Stimulated activated CD8-positive, alpha-beta memory T cell treated with anti-CD3 and anti-CD28 coated beads, Interleukin-7, amount 100 ng/mL, for 4 hours (primary cell): ENCODE measurements at places on chromosomes 5 and 9.

GRCh38 chr5:173327084-173327947, 898 bp downstream of the STC2 start:
- DNase-seq: no peak

GRCh38 chr5:6273090-6273735, 105.1 kb downstream of the MED10 start:
- no peak for DNase-seq

DNA sequence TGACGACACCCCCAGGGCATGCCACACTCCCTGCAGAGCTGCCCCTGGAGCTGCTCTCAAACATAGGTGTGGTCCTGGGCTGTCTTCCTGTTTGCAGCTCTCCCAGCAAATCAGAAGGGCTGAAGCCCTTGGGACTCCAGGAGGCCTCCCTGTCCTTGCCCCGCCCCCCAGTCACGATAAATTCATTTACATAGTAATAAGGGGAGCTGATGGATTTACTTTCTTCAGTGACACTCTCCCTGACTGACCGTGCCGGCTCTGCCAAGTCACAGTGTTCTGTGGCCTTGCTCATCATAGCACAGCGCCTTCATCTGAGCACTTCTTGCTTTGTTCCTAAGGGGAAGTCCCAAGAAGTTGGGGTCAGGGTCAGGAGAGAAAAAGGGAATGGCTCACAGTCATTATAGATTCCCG, 121.4 kb downstream of the ENC1 start:
- DNase-seq: no peak

- DNase-seq: no peak
Observed at GRCh38 chr5:123157791-123158581, 68.9 kb downstream of the PRDM6 start.

DNA sequence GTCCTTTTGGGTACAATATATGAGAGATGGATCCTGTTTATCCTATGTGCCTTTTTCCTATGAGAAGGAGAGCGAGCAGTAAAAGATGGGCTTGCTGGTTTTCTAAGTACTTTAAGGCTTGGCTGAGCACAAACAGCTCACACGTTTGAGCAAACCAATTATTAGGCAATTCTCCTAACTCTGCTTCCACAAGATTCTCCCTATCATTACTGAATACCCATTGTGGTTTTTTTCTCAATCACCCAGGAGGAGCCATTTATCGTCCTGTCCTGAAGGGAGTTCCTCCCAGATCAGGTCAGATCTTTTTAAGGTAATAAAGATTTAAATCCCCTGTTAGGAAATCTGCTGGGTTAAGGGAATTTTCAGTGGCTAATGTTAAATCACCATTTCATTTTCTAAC, 19.4 kb upstream of the C1QTNF3 start:
- no peak for DNase-seq

DNA sequence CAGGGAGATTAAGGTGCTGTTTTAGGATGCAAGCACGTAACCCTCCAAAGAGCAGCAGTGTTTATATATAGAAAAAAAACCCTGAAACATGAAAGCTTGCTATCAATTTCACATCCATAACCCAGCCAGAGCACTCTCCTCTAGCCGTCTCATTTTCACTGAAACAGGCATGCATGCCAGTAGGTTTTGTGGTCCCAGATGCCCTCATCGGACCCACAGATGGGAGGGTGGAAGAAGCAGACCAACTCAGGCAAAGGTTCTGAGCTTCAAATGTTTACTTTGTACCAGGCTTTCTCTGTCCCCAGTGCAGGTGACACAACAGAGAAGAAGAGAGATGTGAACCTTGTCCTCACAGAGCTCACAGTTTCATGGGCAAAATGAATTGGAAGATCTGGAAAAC, 127.4 kb upstream of the ATP10B start:
- no peak for DNase-seq

GRCh38 chr9:2281031-2281802, 266.1 kb downstream of the SMARCA2 start:
- no peak for DNase-seq

GRCh38 chr5:56700711-56701110, 114.6 kb upstream of the MAP3K1 start:
- DNase-seq: no peak

DNA sequence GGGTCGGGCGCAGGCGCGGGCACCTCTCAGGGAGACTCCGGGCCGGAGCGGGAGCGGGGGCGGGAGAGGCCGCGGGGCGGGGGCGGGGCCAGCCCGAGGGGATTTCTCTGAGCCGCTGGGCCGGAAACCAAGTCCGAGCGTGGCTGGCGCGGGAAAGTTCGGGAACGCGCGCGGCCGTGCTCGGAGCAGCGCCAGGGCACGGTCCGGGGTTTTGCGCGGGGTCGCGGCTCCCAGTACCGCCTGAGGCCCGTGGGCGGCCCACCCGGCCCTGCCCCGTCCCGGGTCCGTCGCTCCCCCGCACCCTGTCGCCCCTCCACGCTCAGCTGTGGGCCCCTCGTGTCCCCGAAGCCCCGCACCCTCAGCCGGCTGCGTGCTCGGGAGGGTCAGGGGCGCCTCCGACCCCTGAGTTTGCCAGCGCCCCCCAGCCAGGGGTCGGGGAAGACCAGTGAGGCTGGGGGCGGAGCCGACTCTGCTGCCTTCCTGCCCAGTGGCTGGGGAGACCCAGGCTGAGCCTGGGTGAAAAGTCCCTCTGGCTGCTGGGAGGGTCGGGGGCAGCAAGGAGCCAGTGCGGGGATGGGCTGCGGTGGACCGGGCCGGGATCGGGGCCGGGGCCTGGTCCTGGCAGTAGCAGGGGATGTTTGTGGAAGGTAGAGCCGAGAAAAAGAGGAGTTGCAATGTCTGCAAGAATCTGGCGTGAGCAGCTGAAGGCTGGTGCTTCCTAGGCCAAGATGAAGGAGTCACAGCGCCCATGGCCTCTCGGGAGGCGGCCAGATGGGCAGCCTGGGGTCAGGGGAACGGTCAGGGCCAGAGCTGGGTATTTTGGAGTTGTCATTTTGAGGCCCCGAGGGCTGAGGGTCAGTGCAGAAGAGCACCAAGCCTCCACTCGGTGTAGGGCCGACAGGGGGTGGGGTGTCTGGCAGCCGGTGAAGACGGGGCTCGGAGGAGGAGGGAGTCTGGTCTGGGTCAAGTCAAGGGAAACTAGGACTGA, 588 bp downstream of the TRAF2 start:
- DNase-seq: no peak

DNA sequence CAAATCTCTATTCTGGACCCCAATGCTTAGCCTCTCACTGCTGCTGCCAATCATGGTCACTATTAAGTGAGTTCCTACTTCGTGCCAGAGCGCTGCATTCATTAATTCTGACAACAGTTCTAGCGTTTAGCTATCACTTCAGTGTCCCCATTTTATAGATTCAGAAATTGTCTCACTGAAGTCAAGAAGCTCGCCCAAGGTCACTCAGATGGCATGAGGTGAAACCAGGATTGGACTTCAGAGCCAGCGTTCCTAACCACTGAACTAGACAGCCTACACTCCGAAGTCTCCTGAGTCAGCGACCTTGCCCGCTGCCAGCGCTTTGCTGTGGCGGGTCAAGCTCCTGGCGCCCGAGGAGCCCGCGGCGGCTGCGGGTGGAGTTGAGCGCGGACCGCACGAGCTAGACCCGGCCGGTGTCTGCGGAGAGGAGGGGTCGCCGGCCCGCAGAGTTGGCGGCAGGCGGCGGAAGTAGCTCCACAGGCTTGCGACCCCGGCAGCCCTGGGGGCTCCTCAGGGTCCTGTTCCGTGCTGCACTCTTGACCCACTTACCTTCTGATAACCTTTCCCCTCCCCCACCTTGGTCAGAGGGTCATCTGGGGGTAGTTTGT, 2.1 kb upstream of the GABRB2 start:
- DNase-seq: no peak

- no peak for DNase-seq
Observed at GRCh38 chr9:2043243-2043642, 28.1 kb downstream of the SMARCA2 start.

DNA sequence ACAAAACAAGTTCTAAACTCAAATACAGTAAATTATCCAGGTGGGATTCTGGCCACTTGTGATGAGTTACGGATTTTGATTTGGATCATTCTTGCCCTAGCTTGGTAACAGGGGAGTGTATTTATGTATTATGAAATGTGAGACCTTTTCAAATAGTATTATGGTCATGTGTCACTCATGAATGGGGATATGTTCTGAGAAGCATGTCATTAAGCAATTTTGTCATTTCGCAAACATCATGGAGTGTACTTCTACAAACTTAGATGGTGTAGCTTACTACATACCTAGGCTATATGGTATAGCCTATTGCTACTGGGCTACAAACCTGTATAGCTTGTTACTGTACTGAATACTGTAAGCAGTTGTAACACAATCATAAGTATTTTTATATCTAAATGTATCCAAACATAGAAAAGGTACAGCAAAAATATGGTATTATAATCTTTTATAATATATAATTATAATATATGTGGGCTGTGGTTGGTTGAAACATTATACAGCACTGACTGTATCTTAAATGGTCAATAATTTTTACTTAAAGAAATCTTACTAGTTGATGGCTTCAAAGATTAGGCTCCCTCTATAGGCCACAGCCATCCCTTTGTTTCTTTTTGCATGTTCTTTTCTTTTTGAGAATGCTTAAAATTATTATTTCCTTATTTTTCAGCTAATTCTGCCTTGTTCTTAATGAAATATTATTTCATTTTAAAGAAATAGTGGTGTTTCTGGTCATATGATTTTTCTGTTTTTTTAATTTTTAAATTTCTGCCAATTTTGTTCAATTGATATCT, 128.4 kb downstream of the MAST4 start:
- DNase-seq: no peak

GRCh38 chr5:1468247-1468612, 23.0 kb upstream of the SLC6A3 start:
- no peak for DNase-seq
